ENCODE measurements at places on chromosomes 1 and 21. TPM values are rescaled to one million over a fixed set of nuclear protein-coding genes. Genes with fewer than 3 reads are reported as not detected.

The SLC6A17 gene
- under 0.01 TPM for polyA plus RNA-seq

The SLC26A9 gene
- polyA plus RNA-seq: not detected

The SMAP2 gene
- polyA plus RNA-seq: 113 TPM

The MYOG gene
- polyA plus RNA-seq: not detected

The LCE3E gene
- not detected for polyA plus RNA-seq

The S1PR1 gene
- polyA plus RNA-seq: 1.2 TPM

GRCh38 chr1:94539496-94539895, 2.1 kb downstream of the F3 start:
- no peaks in the 10 kb centered on the region for H3K4me1 ChIP-seq
- H3K36me3 ChIP-seq: peaks cover 2% of the 10 kb centered on the region
- no peaks in the 10 kb centered on the region for H3K27me3 ChIP-seq
- H3K27ac ChIP-seq: peak overlapping the region; percentile 87
- DNase-seq: no peak
- H3K4me3 ChIP-seq: peak overlapping the region; percentile 80

- H3K36me3 ChIP-seq: no peaks in the 10 kb centered on the region
- H3K27ac ChIP-seq: no peak overlapping the region
- no peaks in the 10 kb centered on the region for H3K4me1 ChIP-seq
- H3K27me3 ChIP-seq: no peaks in the 10 kb centered on the region
- no peak for DNase-seq
Measured at GRCh38 chr1:202701200-202701599, 9.1 kb downstream of the SYT2 start.

GRCh38 chr1:232554409-232554808, 75.5 kb downstream of the SIPA1L2 start:
- DNase-seq: no peak
- H3K36me3 ChIP-seq: no peaks in the 10 kb centered on the region
- peak overlapping the region; percentile 68 for H3K27ac ChIP-seq
- no peak overlapping the region for H3K4me3 ChIP-seq

GRCh38 chr1:210535761-210536160, 207.1 kb downstream of the HHAT start:
- no peaks in the 10 kb centered on the region for H3K36me3 ChIP-seq
- H3K27ac ChIP-seq: no peak overlapping the region
- no peak overlapping the region for H3K4me3 ChIP-seq
- H3K27me3 ChIP-seq: no peaks in the 10 kb centered on the region
- no peak for DNase-seq
- H3K4me1 ChIP-seq: no peaks in the 10 kb centered on the region

- no peak for DNase-seq
- H3K27me3 ChIP-seq: peaks cover 7% of the 10 kb centered on the region
- no peaks in the 10 kb centered on the region for H3K36me3 ChIP-seq
- no peak overlapping the region for H3K4me3 ChIP-seq
- no peak overlapping the region for H3K27ac ChIP-seq
- no peaks in the 10 kb centered on the region for H3K4me1 ChIP-seq
Measured at GRCh38 chr1:158208586-158209116, 28.0 kb downstream of the CD1D start.

- H3K4me1 ChIP-seq: no peaks in the 10 kb centered on the region
- H3K36me3 ChIP-seq: no peaks in the 10 kb centered on the region
- peak; percentile 24 for DNase-seq
- H3K4me3 ChIP-seq: no peak overlapping the region
- H3K27me3 ChIP-seq: no peaks in the 10 kb centered on the region
Measured at GRCh38 chr1:201554789-201555592, 16.1 kb downstream of the NAV1 start.

- no peak for DNase-seq
- H3K4me1 ChIP-seq: no peaks in the 10 kb centered on the region
- no peak overlapping the region for H3K4me3 ChIP-seq
- no peaks in the 10 kb centered on the region for H3K27me3 ChIP-seq
- H3K36me3 ChIP-seq: no peaks in the 10 kb centered on the region
- no peak overlapping the region for H3K27ac ChIP-seq
Measured at GRCh38 chr21:34509151-34509550, 2.9 kb downstream of the KCNE1 start.

DNA sequence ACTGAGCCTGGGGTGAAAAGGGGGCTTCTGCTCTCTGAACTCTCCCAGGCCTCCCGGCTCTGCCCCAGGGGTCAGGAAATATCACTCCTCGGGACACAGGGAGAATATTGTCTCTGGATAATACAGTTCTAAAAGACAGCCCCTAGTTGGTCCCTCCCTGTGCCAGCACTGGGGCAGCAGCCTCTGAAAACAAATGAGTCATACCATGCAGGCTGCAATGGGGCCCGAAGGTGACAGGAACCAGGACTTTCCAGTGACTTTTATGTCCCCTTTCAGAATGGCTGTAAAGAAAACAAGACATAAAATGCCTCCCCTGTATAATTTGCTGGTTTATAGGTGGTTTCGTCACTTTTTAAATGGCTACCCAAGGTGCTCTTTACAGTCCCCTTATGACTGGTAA, 360.0 kb downstream of the NPHP4 start:
- no peak overlapping the region for H3K4me3 ChIP-seq
- H3K36me3 ChIP-seq: no peaks in the 10 kb centered on the region
- peaks cover 6% of the 10 kb centered on the region for H3K4me1 ChIP-seq
- no peak for DNase-seq
- no peak overlapping the region for H3K27ac ChIP-seq

All from sigmoid colon (tissue), 7 donors.